ENCODE measurements at places on chromosomes 5 and 9.

DNA sequence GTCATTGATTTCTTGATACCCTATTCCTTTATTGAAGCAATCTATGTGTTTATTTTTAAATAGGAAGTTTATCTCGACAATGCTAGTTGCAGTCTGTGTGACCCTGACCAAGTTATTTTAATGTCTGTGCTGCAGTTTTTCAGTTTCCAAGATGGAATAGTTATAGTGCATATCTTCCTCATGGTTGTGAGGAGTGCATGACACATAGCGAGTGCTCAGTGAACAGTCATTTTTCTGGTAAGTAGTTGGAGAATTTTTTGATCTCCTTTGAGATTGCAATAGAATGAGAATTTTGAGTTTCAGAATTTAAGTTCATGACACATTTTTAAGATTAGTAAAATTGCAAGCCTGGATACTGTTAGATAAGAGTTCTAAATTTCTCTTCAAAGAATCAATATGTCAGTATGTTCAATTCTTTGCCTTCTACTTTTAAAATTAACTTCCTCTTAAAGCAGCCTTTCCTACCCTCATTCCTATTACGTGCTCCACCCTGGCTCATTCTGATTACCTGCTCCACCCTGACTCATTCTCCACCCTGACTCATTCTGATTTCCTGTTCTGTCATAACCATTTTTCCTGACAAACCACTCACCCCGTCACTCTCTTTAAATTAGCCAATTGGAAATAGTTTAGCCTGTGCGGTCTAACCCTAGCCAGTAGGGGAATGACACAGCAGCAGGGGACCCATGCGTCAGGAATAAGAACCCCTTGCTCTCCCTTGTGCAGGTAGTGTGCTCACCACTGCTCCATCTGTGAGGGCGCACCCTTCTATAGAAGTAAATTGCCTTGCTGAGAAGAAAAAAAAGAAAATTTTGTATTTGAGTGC, 30.7 kb downstream of the SPIN1 start:
- DNase-seq, result no peak

DNA sequence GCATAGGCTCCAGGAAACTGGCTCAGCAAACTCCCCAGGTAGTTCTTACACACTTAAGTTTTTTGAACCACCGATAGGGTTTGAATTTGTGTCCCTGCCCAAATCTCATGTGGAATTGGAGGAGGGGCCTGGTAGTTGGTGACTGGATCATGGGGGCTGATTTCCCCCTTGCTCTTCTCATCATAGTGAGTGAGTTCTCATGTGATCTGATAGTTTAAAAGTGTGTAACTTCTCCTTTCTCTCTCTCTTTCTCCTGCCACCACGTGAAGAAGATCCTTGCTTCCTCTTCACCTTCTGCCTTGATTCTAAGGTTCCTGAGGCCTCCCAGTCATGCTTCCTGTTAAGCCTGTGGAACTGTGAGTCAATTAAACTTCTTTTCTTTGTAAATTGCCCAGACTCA, 22.4 kb upstream of the HACD4 start:
- no peak for DNase-seq

GRCh38 chr9:124366476-124367220, 48.6 kb downstream of the PSMB7 start:
- DNase-seq, result no peak

- DNase-seq, result no peak
These were observed 32.2 kb downstream of the NACC2 start for GRCh38 chr9:136062657-136063439.
